ENCODE measurements at places on chromosomes 6 and 20.
A peak's percentile ranks its signal among the peaks of the same experiment; 100 is the strongest.

DNA sequence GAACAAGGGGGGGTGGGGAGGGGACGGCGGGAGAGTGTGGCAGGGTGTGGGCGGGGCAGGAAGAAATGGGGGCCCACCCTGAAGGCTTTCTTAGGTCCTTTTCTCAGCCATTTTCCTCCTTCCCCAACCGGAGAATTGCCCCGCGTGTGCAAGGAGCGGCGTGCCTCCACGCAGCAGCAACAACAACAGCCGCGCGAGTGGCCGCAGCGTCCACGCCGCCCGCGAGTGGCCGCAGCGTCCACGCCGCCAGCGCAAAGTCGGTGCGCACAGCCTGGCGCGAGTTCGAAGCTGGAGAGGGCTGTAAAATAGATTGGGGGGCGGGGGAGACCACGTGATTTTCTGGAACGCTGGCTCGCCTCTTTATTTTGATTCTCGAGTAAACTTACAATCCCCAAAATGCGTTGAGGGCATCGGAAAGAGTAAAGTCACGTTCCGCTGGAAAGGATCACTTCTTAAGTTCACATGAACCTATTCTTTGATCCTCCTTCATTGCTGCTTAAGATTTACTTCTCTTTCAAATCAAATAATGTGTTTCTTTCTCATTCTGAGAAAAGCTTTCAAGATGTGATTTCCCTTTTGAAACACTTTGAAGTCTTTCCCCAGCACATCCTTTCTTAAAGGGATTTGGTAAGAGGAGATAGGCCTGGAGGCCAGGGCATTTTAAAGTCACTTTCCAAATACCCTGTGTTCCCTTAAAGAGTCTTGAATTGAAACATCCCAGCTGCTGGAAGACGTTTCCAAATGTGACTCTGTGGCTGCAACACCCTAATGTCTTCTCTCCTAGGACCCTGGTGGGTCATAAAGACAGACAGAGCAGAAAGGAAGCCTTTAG lies 66.7 kb upstream of the ZNF217 start:
- no peak for DNase-seq

DNA sequence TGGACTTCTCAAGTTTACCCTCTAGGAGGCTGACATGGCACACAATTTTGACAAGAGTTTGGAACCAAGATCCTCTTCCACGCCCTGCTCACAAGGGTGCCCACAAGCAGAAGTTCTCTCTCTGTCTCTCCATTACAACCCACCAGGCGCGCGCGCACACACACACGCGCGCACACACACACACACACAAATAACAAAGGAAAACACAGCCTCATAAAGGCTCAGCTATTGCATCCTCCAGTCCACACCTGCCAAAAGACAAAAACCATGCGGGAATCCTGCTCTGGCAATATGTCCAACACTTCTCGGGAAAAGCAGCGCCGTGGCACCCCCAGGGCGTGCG lies 870 bp downstream of the PAK5 start:
- no peak for DNase-seq

DNA sequence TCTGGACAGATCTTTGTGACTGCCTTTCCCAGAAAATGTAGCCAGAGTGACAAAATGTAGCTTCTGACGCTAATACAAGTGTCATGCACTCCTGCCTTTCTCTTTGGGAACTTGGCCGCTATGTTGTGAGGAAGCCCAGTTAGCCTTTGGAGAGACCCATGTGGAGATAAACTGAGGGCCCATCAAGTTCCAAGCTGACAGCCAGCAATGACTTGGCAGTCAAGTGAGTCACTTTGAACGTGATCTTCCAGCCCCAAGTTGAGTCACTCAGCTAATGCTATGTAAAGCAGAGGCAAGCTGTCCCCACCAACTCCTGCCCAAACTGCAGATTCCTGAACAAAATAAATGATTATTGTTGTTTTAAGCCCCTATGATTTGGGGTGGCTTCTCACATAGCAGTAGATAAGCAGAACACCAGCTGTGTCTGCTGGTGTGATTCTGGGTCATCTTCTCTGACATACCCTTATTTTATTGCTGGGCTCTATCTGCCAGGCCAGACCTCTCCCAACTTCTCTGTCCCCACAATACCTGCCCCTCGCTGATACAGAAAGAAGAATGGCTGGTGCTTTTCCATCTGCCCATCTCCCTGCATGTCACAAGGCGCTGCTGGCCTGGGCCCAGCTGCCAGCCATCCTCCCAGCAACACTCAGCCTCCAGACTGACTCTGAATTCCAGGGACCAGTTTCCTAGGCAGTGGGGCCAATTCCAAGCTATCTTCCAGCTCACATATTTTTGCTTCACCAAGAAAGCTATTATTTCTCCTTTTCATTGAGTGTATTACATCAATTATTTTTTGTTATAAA lies 274.8 kb downstream of the LRFN2 start:
- DNase-seq = no peak

DNA sequence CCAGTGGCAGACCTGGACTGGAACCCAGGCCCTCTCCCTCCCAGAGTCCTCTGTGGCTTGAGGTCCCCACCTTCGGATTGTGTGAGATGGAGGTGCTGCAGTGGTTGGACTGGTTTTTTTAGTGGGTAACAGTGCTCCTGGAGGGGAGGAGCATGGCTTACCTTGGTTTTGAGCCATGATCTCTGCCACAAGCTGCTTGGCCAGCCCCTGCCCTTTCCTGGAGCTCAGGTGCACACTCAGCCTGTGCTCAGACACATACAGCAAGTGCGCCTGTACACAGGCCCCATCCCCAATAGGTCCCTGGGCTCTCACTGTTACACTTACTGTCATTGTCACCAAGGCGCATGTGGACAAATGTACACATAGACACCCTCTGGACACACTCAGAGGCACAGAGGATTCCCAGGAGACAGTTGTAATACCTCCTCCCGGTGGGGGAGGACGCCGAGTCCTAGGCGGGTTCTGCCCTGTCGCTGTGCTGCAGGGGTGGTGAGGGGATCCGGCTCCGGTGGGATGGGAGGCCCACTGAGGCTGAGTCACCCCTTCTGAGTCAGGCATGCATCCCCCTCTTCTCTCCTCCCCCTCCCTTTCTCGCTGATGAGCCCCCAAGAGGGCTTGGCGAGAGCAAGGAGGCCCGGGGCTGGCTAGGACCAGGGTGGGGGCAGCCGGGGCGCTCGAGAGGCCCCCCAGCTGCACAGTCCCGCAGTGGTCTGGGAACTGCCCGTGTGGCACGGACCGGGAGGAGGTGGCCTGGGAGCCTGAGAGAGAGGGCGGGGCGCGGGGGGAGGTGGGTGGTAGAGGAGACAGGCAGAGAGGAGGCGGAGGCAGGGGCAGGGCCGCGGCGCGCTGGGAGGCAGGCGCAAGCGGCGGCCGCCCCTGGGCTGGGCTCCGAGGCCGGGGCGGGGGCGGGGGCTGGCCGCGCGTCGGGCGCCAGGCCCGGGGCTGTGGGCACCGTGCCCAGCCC lies 522 bp upstream of the EPB41L1 start:
- DNase-seq = peak; percentile 62

DNA sequence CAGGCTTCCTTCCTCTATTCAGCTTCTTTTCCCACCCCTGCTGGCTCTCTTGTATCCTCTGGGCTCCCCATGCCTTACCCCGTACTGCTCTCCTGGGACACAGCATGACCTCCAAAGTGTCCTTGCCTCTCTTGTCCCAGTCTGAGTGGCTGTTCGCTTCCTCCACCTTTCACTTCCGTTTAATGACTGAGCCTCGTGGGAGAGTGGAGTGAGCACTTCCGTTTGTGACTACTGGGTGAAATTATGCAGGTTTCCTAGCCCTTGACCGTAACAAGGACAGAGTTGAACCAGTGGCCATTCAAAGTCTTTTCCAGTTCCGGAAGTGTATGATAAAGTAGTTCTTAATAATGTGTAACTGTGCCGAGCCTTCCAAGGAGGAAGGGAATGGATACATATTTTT lies 109.2 kb downstream of the ARID1B start:
- no peak for DNase-seq

DNA sequence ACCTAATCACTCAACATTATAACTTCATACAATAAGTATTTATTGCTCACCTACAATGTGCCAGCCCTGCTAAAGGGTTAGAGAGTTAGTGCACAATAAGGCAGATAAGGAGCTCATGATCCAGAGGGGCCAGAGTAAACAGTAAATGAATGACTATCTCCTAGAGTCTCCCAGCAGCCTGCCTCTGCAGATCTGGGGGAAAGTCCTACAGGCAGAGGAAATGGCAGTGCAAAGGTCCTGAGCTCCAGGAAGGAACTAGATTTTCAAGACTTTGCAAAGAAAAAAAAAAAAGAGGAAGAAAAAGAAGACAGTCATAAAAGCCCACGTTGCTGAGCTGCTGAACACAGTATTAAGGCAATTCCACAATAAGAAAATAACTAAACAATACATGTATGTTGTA lies 160.1 kb downstream of the SIM1 start:
- no peak for DNase-seq

DNA sequence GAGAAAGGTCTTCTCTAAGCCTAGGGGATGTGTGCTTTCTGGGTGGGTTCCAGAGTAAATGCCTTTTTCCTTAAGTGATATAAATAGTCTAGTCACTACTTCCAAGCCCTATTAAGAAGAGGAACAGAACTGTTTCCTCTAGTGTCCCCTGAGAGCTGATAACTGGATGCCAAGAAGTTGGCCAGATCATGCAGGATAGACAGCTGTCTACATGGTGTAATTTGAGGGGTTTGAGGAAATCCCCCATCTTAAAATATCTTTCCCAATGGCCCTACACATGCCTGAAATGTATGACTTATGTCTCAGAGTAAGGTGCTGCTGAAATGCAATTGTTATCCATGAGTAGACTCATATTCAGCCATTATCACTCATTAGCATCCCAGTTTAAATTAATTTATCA lies 20.2 kb upstream of the PIM1 start:
- no peak for DNase-seq

- no peak for DNase-seq
Observed at GRCh38 chr6:109323241-109323640, 59.0 kb downstream of the CD164 start.

DNA sequence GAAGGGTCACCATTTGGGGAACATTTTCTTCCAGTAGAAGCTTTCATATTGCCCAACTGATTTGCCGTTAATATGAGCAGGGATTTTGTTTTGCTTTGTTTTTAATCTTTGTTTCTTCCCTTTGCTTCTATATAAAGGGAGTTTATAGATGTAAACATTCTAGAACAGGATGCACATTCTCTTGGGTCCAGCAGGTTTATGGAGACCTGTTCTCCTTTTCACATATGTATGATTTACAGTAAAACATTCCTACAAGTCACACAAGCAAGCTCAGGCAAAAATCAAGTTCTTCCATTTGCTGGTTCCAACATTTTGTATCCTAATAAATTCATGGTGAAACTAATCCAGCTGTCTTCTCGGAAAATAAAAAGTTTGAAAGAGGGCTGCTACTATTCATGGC lies 1082.4 kb upstream of the FLRT3 start:
- DNase-seq = no peak

GRCh38 chr20:35311409-35311808 lies 19.2 kb upstream of the FAM83C start:
- no peak for DNase-seq

DNA sequence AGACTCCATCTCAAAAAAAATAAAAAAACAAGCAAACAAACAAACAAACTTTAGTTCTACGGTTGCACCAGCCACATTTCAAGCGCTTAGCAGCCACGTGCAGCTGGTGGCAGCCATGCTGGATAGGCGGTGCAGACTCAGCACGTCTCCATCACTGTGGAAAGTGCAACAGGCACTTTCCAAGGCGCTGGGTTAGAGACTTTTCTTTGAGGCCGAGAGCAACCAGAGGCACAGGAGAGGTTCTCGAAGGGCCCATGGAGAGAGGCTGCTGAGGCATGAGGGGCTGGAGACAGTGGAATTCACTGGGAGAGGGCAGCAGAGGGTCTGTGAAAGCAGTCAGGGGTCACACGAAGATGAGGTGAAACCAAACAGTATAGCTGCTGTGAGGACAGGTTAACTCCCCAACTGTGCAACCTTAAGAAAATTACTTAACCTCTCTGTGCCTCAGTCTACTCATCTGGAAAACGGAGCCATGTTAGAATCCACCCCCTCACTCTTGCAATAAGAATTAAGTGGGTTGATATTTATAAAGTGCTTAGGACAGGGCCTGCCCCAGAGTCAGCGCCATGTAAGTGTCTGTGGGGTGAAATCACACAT lies 27.5 kb downstream of the TGM2 start:
- DNase-seq = no peak

- DNase-seq = no peak
Observed at GRCh38 chr20:15682690-15683089, 890.6 kb downstream of the KIF16B start.

GRCh38 chr20:35641743-35642142 lies 23.0 kb downstream of the CPNE1 start:
- no peak for DNase-seq

GRCh38 chr20:49292010-49292409 lies 14.2 kb upstream of the ZNFX1 start:
- no peak for DNase-seq

DNA sequence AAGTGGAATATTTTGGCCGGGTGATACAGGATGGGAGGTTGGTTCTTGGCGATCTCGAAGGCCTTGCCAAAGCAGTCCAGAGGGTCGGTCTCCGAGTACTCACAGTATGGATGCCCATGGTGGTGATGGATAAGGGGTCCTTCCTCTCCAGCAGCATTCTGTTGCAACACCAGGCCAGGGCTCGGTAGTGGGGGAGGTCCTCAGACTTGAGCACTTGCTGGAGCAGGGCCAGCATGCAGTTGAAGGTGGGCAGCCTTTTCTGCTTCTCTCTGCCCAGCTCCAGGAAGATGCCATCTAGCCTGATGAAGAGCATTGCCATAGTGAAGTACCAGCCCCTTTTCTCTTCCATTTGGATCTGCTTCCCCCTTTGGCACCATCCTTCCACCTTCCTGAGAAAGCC lies 99.4 kb upstream of the MCHR2 start:
- DNase-seq = no peak

GRCh38 chr6:30726506-30727413 lies 6.6 kb downstream of the TUBB start:
- DNase-seq = no peak

GRCh38 chr6:87196275-87196842 lies 41.0 kb downstream of the ZNF292 start:
- no peak for DNase-seq

- no peak for DNase-seq
Observed at GRCh38 chr6:105313211-105313610, 89.7 kb downstream of the PREP start.

DNA sequence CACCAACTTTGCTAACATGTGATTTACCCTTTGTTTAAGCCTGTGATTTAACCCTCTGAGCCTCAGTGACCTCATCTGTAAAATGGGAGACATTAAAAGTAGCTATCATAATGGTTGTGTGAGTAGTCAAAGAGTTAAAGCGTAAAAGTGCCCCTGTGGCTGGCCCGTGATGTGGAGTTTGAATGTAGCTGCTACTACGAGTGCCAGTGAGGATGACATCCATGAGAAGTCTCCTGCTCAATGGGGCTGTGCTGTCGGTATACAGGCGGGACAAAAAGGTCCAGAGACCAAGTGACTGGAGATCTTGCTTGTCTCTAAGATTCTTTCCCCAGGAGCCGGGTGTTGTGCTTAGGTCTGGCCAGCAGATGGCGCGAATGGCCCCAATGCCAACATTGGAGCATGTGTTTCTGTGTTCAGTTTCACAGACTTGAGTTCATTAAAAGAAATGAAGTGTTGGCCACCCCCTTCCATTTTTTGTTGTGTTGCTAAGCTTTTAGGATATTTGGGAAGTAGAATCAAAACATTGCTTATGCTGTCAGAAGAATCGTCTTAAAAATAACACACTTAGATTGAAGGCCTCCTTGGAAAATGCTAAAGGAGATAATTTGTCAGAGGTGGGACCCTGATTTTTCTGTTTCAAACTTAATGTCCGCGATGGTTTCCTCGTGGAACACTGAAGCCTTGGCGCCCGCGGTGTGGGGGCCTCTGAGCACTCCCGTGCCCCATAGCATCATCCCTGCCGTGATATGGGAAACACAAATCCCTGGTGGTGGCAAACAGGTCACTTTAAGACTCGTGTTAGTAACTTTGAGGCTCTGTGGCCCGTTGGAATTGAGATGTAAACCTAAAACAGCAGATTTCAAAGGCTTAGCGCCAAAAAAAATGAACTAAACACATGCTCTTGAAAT lies 9.3 kb upstream of the RBM38 start:
- peak; percentile 73 for DNase-seq

Data from neuronal stem cell (in vitro differentiated cells).